ENCODE measurements at places on chromosomes 4 and X.
A peak's percentile ranks its signal among the peaks of the same experiment; 100 is the strongest.

DNA sequence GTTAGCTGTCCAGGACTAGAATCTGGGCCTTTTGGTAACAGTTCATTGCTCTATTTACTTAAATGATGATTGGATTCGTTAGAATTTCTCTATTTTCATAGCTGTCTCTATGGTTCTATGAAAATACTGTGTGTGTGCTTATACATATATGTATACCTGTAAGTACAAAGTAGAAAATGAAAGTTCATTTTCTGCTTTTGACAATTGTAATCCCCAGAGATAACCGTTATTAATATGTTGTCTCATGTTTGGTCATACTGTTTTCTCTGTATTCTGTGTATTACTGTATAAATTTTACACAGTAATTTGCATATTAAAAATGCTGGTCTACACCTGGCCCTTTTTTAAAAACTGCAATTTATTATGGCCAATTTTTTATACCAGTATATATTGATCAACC, 55.4 kb downstream of the CLCN3 start:
- DNase-seq: no peak

DNA sequence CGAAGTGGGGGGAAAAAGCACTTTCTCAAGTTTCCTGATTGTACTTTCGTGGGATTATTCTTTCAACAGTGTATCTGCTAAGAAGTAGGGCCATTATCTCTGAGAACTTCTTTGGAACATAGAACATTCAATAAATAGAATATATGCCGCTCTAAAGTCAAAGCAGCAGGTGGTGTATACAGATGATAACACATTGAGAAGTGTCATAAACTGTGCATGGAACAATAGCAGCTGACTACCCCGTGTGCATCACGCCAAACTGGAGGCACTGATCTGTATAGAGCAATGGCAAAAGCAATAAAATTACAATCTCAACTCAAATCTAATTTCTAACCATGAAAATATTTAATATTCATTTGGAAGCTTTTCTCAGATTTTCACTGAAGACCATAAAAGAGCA, 175.3 kb downstream of the DCTD start:
- no peak for DNase-seq

DNA sequence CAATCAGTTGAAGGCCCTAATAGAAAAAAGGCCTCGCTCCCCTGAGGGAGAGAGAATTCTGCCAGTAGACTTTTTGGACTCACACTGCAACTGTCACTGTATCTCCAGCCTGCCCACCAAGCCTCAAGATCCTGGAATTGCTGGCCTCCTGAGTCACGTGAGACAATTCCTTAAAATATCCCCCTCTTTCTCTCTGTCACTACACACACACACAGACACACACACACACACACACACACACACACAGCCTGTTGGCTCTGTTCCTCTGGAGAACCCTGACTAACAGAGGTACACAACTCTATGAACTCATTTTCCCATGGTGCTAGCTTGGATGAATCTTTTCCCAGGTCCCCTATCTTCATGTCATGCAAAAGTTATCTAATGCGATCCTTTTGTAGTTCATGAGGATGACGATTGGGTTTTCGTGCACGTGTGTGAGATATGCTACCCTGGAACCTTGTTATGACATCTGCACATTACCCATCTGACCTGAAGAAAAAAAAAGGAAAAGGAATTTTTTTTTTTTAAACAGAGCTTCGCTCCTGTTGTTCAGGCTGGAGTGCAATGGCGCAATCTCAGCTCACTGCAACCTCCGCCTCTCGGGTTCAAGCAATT, 13.7 kb downstream of the CLRN2 start:
- no peak for DNase-seq

DNA sequence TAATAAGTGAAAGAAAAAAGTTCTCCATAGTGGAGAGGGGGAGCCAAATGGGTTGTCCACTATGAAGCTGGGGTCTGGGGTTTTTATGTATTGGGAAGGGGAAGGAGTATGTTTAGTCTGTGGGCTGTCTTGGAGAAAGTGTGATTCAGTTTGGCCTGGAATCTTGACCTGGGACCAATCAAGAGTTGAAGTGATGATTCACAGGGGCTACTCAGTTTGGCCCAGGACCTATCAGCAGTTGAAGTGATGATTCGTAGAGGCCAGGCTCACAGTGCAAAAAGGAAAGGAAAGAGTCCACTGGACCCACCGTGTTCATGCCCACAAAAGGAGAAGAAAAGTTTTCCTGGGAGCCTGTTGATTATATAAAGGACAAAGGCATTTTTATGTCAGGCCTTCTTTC, 47.3 kb upstream of the RAB9B start:
- DNase-seq: peak; percentile 17

DNA sequence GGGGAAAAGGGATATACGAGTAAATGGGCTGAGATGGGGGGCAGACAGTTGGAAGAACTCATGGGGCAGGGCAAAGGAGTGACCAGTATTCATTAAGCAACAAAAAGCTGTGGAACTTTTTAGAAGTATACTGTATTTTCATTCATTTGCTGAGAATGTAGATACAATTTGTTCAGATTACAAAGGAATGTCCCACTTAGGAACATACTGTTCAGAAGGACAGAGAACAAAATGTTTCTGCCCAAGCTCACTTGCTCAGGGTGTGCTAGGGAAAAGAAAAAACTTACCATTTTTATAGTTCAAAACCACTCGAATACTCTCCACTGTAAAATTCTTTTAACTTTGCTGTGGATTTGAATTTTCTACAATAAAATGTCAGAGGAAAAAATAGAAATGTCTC, 135.2 kb upstream of the AFF2 start:
- no peak for DNase-seq

- peak; percentile 86 for DNase-seq
These were observed 41.5 kb downstream of the REELD1 start for GRCh38 chr4:146255874-146256273.

GRCh38 chr4:141730805-141731204, 94.4 kb downstream of the IL15 start:
- DNase-seq: peak; percentile 40

- DNase-seq: peak; percentile 33
These were observed 74.1 kb downstream of the TSPAN5 start for GRCh38 chr4:98584265-98584664.

DNA sequence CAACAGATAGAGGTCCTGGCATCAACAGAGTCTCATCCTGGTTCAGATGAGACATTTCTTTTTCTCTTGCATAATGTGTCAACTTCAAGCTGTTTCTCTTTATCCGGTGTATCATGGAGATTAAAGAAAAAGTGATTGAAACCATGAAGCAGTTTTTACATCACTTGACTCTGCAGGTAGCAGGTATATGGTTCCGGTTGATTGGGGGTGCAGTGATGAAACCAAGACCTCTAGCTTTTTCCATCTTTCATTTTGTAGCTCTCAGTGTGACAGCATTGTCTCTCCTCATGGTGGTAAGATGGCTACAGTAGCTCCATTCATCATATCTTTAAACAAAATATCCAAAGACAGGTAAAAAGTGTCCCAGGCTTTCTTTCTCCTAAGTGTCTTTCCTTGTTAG, 2.4 kb upstream of the HOPX start:
- DNase-seq: no peak

DNA sequence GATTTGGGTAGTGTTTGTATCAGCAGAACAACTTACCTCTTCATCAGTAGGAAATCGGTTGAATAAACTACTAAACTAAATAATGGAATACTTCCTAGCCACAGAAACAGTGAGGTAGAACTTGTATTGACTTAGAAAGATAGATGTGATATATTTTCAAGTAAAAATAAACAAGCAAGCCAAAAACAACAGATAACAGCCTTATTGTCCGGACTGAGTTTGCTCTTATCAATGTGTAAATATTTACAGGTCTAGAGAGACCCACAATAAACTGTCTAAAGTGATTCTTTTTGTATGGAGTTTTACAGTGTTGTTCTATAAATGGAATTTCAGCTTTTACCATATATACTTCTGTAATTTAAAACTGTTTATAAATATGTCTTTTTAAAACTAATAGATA, 721.8 kb downstream of the ADGRL3 start:
- DNase-seq: no peak

GRCh38 chr4:184475498-184475897, 1.1 kb upstream of the IRF2 start:
- DNase-seq: no peak

- DNase-seq: no peak
These were observed 374.8 kb downstream of the GPAT3 start for GRCh38 chr4:83910693-83911092.

DNA sequence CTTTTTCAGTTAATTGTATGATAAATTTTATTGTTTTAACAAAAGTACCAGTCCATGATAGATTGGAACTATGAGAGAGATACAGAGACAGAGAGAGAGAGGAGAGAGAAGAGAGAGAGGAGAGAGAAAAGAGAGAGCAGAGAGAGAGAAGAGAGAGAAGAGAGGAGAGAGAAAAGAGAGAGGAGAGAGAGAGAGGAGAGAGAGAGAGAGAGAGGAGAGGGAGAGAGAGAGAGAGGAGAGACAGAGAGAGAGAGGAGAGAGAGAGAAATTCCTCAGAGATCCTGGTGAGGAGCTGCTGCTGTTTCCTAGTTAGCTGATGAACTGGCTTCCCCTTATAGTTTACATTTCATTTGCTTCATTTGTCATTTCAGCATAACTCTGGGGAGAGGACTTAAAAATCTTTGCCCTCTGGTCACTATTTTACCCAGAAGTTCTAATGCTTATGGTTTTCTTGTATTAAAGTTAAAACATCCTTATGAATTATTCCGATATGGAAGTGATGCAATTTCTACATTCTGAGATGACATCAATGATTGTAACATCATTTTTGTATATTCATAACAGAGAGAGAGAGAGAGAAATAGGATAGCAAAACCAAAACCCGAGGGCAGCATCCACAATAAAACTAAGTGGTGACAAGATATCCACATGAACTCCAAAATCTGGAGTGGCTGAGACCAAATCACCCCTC, 10.8 kb downstream of the CTAG1A start:
- no peak for DNase-seq

GRCh38 chr4:96347582-96347981, 507.7 kb downstream of the PDHA2 start:
- peak; percentile 10 for DNase-seq

- no peak for DNase-seq
These were observed 47.4 kb upstream of the MND1 start for GRCh38 chr4:153297116-153297515.

GRCh38 chr4:158395889-158396288, 125.8 kb upstream of the RXFP1 start:
- DNase-seq: no peak

GRCh38 chrX:118536687-118537461, 41.3 kb downstream of the DOCK11 start:
- DNase-seq: peak; percentile 62

DNA sequence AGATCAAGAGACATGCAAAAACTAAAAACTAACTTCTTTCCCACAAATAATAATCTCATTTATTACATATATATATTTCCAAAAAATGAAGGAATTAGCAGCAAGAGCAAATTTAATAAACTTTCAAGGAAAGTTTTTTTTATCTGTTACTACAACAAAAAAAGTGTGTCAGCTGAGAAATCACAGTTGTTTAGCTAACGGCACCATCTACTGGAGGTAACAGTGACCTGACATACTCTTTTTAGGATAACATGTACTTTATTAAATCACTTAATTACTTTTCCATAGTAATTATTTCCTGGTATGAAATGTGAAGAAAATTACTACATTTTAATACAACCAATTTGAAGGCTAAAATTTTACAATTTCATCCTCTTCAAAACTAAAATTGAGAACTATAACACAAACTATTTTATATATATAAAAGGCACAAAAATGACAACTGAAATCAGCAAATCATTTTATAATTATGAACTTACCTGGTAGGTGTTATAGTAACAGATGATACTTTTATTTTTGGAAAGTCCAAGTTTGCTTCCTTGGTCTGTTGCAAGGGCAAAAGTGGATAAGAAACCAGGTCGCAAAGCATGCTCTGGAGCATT, 9.1 kb downstream of the LAMTOR3 start:
- peak; percentile 69 for DNase-seq

GRCh38 chr4:112185740-112186670, 40.8 kb downstream of the FAM241A start:
- peak; percentile 75 for DNase-seq

DNA sequence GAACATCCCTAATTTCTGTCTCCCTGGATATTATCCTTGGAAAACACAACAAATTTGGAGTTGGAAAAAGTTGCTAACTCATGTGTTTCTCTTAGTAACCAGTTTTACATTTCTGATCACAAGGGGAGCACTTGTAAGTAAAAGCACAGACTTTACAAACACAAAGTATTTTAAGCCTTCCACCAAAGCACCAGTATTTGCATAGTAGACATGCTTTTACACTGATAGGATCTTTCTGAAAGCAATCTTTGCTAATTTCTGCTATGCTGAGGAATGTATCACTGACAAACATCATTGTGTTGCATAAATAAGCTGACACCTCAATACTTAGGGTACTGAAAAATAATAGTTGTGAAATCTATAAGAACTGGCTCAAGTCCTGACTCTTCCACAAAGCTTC, 100.6 kb downstream of the MID1 start:
- DNase-seq: peak; percentile 49

DNA sequence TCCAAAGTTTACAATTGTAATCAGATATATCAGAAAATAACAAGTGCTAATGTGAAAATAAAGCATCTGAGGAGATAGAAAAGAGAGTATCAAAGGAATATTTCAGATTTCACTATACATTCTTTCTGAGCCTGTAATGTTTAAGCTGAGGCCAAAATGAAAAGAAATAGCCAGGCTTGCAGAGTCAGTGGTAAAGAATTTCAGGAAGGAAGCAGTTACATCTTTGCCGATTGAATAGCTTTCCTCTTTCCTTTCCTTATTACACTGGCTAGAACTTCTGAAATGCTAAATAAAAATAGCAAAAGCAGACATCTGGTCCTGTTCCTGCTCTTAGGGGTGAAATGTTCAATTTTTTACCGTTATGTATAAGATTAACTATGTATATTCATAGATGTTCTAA, 1441.6 kb upstream of the PCDH7 start:
- peak; percentile 48 for DNase-seq

DNA sequence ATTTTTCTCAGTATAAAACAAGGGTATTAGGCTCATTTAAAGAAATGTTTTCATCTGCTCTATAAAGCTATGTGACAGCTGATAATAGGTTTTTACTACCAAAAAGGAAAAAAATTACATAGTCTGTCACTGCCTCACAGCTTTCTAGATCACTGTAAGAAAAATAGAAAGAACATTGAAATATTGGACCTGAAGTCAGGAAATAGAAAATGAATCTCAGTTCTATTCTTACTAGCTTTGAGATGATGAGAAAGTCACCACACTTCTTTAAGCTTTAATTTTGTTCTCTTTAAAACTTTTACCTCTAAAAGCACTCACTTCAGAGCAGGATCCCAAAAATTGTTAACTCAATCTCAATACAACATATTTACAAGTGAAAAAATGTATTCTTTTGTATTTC, 45.3 kb upstream of the CAMK2D start:
- no peak for DNase-seq

DNA sequence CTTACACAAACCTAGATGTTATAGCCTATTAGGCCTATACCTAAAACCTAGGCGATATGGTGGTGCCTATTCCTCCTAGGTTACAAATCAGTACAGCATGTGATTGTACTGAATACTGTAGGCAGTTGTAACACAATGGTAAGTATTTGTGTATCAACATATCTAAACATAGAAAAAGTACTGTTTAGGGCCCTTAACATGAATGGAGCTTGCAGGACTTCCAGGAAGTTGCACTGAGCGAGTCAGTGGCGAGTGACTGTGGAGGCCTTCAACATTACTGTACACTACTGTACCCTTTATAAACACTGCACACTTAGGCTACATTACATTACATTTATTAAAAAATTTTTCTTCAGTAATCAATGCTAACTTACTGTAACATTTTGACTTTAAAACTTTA, 37.8 kb downstream of the WWC2 start:
- no peak for DNase-seq

All from choroid plexus epithelial cell (primary cell).